A549 treated with DMSO at 1 μM for 4 hours (cell line): ENCODE measurements at places on chromosomes 11 and 22. TPM values are rescaled to one million over a fixed set of nuclear protein-coding genes. Genes with fewer than 3 reads are reported as not detected.

Gene OTOG
- not detected in 5 replicates for total RNA-seq

Gene VSIG2
- 0.08 TPM in 1 of 5 replicates, not detected in the others for total RNA-seq

Gene CLTCL1
- total RNA-seq = 4.6 to 6.0 TPM (median 5.4 TPM) in 5 replicates

Gene NPAS4
- total RNA-seq = not detected in 5 replicates

Gene SCT
- not detected in 5 replicates for total RNA-seq

Gene CREB3L1
- 4.5 to 7.4 TPM (median 5.0 TPM) in 5 replicates for total RNA-seq

Gene TPBGL
- total RNA-seq = 0.21 to 0.35 TPM (median 0.24 TPM) in 5 replicates

Gene ADM
- total RNA-seq = 65.3 to 131 TPM (median 73.6 TPM) in 5 replicates

Gene DNAJB7
- not detected in 5 replicates for total RNA-seq

Gene NEFH
- 0.05 to 0.13 TPM (median 0.06 TPM) in 5 replicates for total RNA-seq

Gene CCDC157
- 2.9 to 3.2 TPM (median 2.9 TPM) in 5 replicates for total RNA-seq

Gene BTG4
- total RNA-seq = 0.09 to 0.26 TPM in 2 of 5 replicates, not detected in the others

Gene GAL3ST1
- total RNA-seq = 6.6 to 9.7 TPM (median 8.0 TPM) in 5 replicates

Gene MYO7A
- 1.2 to 1.5 TPM (median 1.4 TPM) in 5 replicates for total RNA-seq

Gene DNAJC24
- 10.7 to 11.8 TPM (median 11.4 TPM) in 5 replicates for total RNA-seq

Gene APOBEC3H
- total RNA-seq = 0.14 to 0.59 TPM (median 0.47 TPM) in 4 of 5 replicates, not detected in the other

Gene HTR3A
- total RNA-seq = not detected in 5 replicates

Gene RIBC2
- total RNA-seq = 2.3 to 3.2 TPM (median 2.7 TPM) in 5 replicates

Gene RBMXL2
- total RNA-seq = not detected in 5 replicates

Gene TMEM151A
- 2.0 to 3.5 TPM (median 3.2 TPM) in 5 replicates for total RNA-seq

Gene HEPHL1
- not detected in 5 replicates for total RNA-seq
